ENCODE measurements at places on chromosomes 13 and 19. TPM values are rescaled to one million over a fixed set of nuclear protein-coding genes. Genes with fewer than 3 reads are reported as not detected.
A peak's percentile ranks its signal among the peaks of the same experiment; 100 is the strongest.

CYP2A6 gene
- not detected for total RNA-seq

WDR88 gene
- total RNA-seq: not detected

ZSCAN18 gene
- total RNA-seq: 47.2 TPM

LIM2 gene
- not detected for total RNA-seq

ZNF681 gene
- 1.4 TPM for total RNA-seq

HTR2A gene
- not detected for total RNA-seq

- no peak for DNase-seq
Measured at GRCh38 chr19:7654401-7654800, 14.4 kb upstream of the RETN start.

DNA sequence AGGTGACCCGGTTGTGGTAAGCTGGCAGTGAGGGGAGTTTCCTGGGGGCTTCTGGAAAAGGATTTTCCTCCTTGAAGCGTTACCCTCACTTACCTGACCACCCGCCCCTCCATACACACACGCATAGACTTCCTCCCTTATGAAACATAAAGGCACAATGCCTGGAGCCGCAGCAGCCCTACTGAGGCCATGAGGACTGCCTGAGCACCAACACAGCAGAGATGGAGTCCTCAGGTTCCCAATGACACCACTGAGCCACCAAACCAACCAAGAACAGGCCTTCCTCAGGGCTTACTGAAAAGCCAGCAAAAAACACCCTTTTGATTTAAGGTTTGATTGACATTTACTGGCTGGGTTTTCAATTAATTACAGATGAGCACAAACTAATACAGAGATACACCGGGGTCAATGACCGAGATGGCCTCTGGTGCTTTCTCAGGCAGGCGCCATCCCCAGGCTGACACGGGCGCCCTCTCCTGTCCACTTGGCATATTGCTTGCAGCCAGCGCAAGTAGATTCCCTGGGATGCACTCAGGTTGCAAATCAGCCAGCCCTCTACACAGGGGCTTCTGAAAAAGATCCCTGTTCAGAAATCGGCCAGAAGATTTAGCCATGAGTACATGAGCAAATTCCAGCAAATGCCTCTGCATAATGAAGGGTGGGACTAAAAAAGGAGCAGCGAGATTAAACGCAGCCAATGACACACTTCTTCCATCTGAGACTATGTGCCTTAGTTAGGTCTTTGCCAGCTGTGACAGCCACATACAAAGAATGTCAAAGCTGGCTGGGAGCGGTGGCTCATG lies 14.8 kb downstream of the OPA3 start:
- no peak for DNase-seq

- no peak for DNase-seq
Measured at GRCh38 chr19:5321851-5322681, 18.5 kb downstream of the PTPRS start.

DNA sequence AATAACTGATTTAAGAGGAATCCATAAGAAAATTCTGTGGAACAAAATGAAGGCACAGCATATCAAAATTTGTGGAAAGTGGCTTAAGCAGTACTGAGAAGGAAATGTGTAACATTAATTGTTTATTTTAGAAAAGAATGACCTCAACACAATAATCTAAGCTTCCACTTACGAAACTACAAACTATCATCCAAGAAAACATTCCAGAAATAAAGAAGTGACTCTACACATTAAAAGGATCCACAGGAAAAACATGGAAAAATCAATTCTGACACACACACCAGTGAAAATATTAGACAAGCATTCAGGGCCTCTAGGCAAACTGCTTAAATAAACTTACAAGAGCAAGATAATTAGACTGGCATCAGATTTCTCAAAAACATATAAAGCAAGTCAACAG lies 14.0 kb downstream of the EXOSC8 start:
- no peak for DNase-seq

DNA sequence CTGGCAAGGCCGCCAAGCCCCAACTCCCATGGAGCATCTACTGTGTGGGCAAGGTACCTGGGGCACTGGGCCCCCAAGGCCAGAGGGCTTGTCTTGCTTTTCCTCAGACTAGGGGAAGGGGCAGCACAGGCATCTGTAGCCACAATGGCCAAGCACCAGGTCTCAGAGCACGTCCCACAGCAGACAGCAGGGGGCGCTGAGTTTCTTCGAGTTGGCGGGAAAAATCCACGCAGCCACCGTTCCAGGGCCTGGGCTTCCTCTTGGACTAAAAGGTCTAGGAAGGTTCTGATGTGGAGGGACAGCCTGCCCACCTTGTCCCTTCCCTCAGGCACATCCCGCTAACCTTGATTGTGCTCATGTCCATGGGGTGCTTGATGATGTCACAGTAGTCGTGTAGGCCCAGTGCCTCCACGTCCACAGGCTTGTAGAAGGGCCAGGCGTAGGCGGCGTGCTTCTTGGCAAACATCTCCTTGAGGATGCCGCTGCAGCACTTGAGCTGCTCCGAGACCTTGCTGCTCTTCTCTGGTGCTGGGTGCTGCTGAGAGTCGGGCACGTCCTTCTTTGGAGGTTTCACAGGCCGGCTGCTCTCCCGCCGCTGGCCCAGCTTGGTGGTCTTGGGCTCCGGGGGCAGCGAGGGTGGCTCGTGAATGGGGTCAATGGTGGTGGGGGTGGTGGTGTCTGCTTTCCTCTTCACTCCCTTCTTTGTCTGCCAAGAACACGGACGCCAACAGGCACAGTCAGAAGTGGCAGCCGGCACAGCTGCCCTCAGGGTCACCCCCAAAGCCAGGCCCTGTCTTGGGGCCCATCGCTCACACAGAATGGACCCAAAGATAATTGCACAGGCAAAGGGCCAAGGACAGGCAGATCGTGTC lies 32.0 kb upstream of the EPHX3 start:
- DNase-seq: peak; percentile 90

GRCh38 chr19:31344403-31344802 lies 4.8 kb downstream of the TSHZ3 start:
- DNase-seq: no peak

DNA sequence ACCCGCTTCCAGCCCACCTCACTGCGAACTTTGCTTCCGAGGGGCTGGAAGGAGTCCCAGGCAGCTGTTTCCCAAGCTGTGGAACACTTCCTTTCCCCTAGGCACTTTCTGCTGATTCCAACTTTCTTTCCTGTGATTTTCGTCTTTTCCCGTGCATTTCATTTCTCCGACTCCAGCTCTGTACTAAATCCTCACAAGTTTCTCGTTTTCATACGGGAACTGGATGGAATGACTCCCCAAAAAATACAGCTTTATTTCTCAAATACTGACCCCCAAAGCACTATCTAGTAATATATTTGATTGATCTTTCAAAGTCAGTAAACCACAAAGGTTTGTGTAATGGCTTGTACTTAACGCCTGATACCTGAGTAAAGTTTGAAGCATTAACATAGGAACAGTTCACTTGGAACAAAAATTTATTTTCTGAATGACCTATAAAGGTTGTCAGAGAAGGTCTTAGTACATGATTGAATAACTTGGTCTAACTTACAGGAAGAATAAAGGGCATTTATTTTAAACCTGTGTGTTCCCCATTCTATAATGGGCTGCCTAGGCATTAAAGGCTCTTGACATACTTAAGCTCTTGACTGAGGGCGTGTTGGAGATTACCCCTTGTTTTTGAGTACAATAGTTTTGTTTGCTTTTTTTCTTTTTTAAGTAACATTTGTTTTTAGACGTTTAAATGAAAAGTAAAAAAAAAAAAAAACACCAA lies 1.3 kb upstream of the PCDH9 start:
- no peak for DNase-seq

DNA sequence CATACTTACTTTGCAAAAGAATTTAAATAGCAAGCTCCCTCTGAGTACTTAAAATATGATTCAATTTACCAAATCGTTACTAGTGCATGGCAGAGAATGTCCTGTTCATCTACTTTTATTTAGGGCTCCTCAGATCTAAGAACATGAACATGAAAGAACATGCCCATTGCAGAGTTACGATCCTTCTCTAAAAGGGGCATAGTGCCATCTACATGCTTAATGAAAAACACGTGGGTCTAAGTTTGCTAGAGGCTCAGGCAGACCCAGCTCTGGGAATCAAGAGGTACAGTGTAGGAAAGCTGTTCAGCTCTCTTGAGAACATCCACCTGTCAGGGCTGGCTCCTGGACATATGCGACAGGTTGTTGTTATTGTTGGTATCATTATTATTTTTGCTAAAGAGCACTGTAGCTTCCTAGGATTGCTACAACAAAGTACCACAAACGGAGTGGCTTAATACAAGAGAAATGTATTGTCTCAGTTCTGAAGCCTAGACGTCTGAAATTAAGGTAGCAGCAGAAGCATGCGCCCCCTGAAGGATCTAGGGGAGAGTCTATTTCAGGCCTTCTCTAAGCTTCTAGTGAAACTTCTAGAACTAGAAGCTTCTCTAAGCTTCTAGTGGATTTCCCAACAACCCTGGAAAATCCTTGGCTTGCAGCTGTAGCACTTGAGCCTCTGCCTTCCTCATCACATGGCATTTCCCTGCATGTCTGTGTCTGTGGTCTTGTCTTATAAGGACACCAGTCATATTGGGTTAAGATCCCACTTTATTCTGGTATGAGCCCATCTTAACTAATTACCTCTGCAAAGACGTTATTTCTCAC lies 133.9 kb downstream of the DCT start:
- no peak for DNase-seq

DNA sequence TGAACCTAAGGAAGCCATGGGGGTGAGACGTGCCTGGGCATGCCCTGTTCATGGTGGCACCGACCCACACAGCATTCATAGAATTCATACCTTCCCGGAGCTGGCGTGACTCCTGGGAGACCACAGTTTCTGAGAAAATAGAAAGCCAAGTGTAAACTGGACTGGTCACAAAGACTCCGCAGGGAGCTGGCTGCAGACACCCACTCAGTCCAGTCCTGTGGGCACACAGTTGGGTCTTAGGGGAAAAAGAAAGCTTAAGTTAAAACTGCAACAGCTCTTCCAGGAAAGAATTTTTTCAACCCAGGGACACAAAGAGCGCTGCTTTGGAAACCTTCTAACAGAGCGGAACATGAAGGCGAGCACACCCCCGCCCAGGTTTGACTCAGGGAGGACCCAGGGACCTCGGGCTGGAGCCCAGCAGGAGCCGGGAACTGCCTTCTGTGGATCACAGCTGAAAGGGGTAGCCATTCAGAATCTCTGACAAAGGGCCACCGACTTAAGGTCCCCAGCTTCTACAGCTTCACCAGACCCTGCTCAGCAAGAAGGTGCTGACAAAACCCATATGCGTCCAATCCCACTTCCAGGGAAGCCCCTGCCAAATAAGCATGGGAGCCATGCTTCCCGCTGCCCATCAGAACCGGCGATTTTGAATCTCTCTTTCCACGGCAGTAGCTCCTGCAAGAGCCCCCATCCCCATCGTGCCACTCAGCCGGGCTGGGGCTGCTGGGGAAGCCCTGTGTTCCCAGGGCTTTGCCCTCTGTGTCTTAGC lies 183.7 kb downstream of the COL4A1 start:
- DNase-seq: no peak

GRCh38 chr19:4430760-4431159 lies 26.8 kb downstream of the UBXN6 start:
- no peak for DNase-seq

DNA sequence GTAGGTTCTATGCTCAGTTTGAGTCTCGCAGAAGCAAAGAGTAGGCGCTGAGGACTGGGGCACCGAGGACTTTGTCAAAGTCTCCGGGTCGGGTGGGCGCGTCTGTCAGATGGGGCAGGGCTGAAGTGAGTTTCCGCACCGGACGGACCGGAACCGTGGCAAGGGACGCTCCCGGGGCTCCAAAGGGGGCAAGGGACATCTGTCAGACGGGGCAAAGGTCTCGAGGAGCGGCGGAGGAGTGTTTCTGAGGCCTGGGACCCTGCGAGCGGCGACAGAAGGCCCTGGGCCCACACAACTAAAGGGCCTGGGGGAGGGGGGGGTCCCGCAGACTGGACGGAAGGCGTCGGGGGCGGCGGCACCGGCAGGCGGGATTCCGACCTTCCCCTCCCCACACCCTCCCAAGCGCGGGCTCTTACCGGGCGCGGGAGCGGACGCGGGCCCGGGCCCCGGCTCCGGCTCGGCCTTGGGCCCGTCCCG lies 13.3 kb upstream of the AKAP8L start:
- peak; percentile 84 for DNase-seq

GRCh38 chr19:54149021-54149812 lies 10.3 kb downstream of the LENG1 start:
- DNase-seq: no peak

- DNase-seq: no peak
Measured at GRCh38 chr13:104837756-104838155, 1697.7 kb downstream of the EFNB2 start.

DNA sequence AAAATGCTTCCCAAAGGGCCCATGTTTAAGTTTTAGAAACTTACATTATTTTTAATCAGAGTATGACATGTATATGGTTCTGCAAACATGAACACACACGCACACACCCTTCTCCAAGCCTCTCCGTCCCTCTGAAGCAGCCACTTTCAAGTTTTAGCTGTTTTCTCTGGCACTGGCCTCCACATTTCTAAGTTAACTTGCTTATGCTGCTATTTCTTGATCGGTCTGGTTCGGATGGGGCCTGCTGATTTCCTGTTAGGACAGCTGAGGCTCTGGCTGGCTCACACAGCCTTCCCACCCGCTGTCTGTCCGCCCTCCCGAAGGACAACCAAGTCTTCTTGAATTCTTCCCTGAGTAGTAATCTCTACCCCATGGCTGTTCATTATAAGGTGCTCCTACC lies 4.4 kb downstream of the SPC24 start:
- no peak for DNase-seq

GRCh38 chr13:103883698-103884097 lies 817.5 kb upstream of the SLC10A2 start:
- DNase-seq: no peak

DNA sequence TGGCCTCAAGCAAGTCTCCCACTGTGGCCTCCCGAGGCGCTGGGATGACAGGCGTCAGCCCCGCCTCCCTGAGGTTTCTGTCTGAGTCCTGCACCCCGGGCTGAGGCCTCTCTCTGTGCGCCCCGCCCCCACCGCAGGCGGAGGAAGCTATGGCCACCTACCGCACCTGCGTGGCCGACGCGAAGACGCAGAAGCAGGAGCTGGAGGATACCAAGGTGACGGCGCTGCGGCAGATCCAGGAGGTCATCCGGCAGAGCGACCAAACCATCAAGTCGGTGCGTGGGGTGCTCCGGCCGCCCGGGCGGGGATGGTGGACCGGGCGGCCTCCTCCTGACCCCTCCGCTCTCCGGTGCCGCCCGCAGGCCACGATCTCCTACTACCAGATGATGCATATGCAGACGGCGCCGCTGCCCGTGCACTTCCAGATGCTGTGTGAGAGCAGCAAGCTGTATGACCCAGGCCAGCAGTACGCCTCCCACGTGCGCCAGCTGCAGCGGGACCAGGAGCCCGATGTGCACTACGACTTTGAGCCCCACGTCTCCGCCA lies 12.7 kb downstream of the ARHGAP45 start:
- DNase-seq: no peak

- DNase-seq: no peak
Measured at GRCh38 chr19:47421844-47422395, 2.6 kb upstream of the MEIS3 start.
